DND-41 (cell line): ENCODE measurements at places on chromosomes 3 and 15.

DNA sequence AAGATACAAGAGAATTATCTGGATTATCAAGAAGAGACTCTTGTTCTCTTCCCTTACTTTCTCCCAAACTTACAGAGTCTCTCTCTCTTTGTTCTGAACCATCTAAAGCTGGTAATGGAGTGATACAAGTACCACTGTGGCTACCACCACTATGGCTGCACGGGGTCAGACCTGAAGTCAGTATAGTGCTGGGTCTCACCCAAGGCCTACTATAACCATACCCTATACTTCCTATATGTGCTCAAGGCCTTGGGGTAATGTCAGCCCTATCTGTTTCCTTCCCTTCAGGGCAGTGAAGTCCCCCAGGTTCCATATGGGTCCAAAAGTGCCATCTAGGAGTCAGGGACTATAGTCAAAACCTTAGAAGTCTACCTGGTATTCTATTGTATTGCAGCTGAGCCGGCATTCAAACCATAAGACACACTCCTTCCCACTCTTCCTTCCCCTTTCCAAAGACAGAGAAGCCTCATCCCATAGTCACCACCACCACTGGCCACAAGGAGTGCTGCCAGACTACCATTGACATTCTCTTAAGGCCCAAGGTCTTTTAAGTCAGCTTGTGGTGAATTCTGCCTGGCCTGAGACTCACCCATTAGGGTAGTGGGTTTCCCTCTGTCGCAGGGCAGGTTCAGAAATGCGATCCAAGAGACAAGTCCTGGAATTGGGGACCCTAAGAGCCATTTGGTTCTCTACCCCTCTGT lies 615.0 kb upstream of the NECTIN3 start:
- no peaks in the 10 kb centered on the region for H3K27me3 ChIP-seq
- H3K36me3 ChIP-seq, result no peaks in the 10 kb centered on the region
- H3K4me1 ChIP-seq, result no peaks in the 10 kb centered on the region
- no peak overlapping the region for H3K27ac ChIP-seq

DNA sequence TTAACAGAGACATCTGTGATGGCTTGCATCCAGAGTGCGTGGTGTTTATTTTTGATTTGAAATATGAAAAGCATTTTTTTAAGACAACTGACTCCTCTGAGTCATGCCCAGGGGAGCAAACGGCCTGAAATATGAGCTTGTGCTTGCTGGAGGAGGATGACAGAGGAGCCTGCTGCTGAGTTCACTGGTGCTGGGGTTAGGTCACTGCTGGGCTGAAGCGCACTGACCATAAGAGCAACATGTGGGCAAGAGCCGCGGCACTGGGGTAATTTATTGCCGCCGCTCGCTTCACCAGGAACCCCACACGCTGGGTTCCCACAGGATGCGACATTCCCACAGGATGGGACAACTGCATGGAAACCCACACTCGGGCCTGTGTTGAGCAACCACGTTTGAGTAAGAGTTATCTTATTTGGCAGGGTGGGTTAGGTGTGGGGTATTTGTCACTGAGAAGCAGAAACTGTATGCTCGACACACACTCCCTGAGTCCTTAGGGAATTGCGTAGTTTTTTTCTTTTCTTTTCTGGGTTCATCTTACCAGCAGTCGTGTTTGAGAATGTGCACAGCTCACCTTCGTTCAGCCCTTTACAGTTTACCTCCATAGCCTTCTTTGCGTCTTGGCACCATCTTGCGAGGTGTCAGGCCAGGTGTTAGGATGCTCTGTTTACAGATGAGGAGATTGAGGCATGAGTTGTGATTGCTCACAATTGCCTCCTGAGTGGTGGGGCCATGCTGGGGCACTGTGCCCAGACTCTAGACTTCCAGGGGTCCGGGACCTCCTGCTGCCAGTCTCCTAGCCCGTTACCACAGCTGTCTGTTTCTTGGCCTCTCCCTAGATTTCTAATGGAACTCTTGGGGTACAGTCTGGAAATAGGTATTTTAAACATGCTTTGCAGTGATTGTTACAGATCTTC lies 60.4 kb downstream of the SMAD3 start:
- H3K4me1 ChIP-seq, result no peaks in the 10 kb centered on the region
- H3K27ac ChIP-seq, result no peak overlapping the region
- H3K27me3 ChIP-seq, result no peaks in the 10 kb centered on the region
- no peak overlapping the region for H3K4me3 ChIP-seq

DNA sequence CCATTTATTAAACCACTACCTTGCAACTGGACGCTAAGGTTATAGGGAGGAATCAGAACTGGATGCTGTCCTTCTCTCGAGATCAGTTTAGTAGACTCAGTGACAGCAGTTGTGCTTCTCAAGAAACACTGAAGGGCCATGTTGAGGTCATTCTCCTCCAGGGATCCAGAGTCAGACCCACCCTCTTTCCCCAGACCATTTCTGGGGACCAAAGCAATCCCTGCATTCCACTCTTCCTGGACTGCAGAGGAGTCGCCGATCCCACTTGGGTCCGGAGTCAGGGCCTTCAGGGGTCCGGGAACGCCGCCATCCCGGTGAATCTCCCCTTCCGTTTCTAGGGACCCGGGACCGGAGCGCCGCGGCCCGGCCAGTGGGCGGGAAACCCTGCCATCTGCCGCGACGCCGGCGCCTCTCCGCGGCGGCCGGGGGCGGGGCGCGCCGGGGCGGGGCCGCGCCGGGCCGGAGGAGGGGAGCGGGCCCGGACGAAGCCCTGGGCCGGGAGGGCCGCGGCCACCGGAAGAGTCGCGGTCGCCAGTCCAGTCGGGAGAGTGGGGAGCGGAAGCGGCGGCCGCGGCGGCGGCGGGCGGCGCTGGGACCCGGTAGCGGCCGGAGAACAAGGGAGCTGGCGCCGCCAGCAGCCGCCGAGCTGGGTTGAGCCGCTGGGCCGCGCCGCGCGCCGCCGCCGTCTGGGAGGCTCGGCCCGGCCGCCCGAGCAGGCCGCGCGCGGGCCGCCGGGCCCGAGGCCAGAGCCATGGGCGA lies at the start of gene DVL3:
Gene DVL3, plus strand, starts transcription at position 493 of the 759 bp plus-strand sequence. Its CDS starts 259 bp downstream, at position 752.
- peak; percentile 50 for DNase-seq
- H3K4me3 ChIP-seq, result peak within 1 kb of the TSS; percentile 85
- peaks cover 46% of the 10 kb centered on the region for H3K4me1 ChIP-seq
- H3K27ac ChIP-seq, result peak within 1 kb of the TSS; percentile 79
- no peaks in the 10 kb centered on the region for H3K27me3 ChIP-seq
- H3K36me3 ChIP-seq, result peaks cover 7% of the 10 kb centered on the region

- H3K27ac ChIP-seq, result no peak overlapping the region
- no peak overlapping the region for H3K4me3 ChIP-seq
- no peaks in the 10 kb centered on the region for H3K27me3 ChIP-seq
- no peaks in the 10 kb centered on the region for H3K36me3 ChIP-seq
- no peaks in the 10 kb centered on the region for H3K4me1 ChIP-seq
- no peak for DNase-seq
These were observed 39.7 kb upstream of the TM4SF1 start for GRCh38 chr3:149417174-149417573.

GRCh38 chr3:17908399-17909191 lies 166.2 kb upstream of the TBC1D5 start:
- no peaks in the 10 kb centered on the region for H3K27me3 ChIP-seq
- H3K4me1 ChIP-seq, result peaks cover 97% of the 10 kb centered on the region
- H3K36me3 ChIP-seq, result no peaks in the 10 kb centered on the region
- no peak for DNase-seq
